ENCODE measurements at places on chromosomes 7 and 10. TPM values are rescaled to one million over a fixed set of nuclear protein-coding genes. Genes with fewer than 3 reads are reported as not detected.

The EBF3 gene
- 12.5 TPM for total RNA-seq

- no peak for DNase-seq
Observed at GRCh38 chr7:99782012-99782953, 1.7 kb downstream of the CYP3A4 start.

- no peak for DNase-seq
Observed at GRCh38 chr7:78490524-78490923, 692.0 kb downstream of the PHTF2 start.

- DNase-seq: no peak
Observed at GRCh38 chr10:11119843-11120242, 102.2 kb downstream of the CELF2 start.

DNA sequence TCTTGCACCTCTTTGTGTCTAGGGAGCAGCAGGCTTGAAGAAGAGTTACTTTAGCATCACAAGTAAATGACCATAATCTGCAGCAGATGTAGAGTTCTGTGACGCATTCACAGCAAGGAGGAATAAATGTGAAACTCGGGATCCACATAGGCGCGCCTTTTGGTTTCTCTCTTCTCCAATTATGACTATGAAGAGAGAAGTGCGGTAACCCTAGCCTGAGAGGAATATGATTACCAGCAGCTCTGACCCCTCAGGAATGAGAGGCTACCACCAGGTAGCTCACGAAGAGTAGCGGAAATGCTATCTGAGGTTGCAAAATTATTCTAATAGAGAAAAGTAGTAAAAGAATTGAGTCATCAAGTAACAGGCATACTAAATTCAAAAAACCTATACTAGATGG lies 25.2 kb upstream of the DMTF1 start:
- no peak for DNase-seq

GRCh38 chr10:3635697-3636096 lies 149.3 kb downstream of the KLF6 start:
- no peak for DNase-seq

- no peak for DNase-seq
Observed at GRCh38 chr10:60170250-60170649, 219.4 kb downstream of the ANK3 start.

The SSC4D gene
- total RNA-seq: 3.6 TPM

DNA sequence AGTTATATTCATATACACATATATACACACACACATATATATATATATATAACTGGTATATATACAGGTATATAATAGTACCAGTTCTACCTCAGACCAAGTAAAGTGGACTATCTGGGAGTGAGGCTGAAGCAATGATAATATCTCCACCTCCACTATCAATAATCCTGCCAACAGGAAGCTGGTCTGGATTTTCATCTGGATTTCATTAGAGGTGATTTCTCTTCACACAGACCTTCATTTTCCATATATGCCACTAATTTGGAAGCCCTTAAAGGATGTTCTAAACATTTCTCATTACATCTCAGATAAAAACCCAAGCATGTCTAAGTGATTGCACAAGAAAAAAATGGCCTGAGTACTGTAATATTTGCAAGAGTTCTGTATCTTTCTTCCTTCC lies 1.7 kb upstream of the SLC35B4 start:
- DNase-seq: no peak

The ELFN1 gene
- total RNA-seq: 0.40 TPM

DNA sequence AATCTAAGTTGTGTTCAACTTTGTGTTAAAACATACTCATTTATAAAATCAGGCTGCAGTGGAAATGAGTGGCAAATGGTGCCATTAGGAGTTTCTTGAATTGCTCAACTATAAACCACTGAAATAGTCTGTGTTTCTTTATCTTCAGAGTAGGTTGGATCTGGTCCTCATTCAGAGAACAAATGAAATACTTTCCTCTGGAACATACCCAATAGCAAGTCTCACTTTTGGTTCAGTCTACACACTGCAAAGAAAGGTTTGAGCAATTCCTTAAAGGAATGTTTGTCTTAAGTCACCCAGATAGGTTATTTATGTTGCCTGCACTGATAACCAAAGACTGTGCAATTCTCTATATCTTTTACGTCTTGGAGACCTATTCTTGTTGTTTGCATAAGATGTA lies 62.5 kb downstream of the ABCB4 start:
- no peak for DNase-seq

The OPN4 gene
- total RNA-seq: not detected

- no peak for DNase-seq
Observed at GRCh38 chr7:116861717-116862116, 670 bp upstream of the CAPZA2 start.

- DNase-seq: no peak
Observed at GRCh38 chr7:128189231-128189930, 51.7 kb upstream of the LEP start.

DNA sequence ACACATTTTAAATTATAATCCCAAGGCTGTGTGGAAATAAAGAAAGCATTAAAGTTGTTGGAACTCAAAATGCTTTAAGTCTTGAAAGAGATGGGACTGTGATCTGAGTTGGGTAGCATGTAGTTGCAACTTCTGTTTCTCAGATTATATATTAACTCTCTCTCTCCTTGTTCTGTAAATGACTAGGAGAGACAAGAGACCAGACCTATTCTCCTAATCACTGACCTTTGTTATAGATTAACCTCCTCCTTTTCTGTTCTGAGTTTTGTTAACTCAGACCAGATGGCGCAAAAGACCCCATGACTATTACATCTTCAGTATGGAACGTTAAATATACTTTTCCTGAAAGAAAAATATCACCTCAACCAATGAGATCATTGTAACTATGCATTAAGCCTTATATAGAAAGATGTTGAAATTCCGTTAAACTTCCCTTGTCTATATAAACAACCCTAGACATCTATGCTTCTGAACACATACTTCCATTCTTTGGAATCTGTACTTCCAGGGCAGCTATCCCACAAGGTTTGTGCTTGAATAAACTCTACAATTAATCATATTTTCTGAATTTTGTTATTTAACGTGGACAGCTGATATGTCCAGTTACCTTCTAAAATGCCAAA lies 143.5 kb upstream of the TRIM24 start:
- no peak for DNase-seq

The TMEM229A gene
- total RNA-seq: 0.49 TPM

All from thyroid gland (tissue), 4 donors.